Astrocyte of the hippocampus (primary cell): ENCODE measurements at places on chromosomes 3 and 15.

GRCh38 chr3:143054011-143054410 lies 52.6 kb downstream of the U2SURP start:
- no peak for DNase-seq

DNA sequence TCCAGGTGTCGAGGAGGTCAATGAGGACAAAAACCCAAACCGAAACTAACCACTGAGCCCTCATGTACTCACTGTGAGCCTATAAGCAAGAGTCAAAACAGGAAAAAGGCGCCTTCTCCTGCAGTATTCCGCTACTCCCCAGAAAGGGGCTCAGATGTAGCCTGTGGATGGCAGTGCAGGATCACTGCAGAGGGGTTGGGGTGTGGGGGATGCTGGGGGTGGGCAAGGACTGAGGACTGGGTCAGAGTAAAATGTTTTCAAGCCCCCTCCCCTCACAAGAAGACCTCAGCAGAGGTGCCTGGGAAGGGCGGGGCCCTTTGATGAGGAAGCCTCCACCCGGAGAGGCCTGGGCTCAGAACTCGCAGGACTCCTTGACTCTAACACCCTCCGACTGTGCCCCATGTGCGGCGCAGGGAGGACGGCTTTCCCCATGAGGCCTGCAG lies 170.1 kb downstream of the OSBPL10 start:
- DNase-seq: no peak

DNA sequence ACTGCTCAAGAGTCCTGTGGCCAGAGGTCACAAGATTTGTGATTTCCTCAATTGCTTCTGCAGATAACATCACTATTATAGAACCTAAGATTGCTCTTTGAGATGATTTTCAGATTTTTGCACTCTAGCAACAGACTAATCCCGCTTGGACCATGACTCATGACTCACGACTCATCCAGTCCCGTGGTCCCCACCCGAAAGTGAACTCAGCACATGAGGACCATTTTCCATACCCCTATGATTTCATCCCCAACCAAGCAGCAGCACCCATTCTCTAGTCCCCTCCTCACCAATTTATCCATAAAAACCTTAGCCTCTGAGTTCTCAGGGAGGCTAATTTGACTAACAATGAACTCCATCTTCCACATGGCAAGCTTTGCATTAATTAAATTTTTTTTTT lies 106.3 kb upstream of the ALCAM start:
- no peak for DNase-seq

- DNase-seq: peak; percentile 28
Measured at GRCh38 chr15:92683511-92683834, 27.9 kb upstream of the FAM174B start.

DNA sequence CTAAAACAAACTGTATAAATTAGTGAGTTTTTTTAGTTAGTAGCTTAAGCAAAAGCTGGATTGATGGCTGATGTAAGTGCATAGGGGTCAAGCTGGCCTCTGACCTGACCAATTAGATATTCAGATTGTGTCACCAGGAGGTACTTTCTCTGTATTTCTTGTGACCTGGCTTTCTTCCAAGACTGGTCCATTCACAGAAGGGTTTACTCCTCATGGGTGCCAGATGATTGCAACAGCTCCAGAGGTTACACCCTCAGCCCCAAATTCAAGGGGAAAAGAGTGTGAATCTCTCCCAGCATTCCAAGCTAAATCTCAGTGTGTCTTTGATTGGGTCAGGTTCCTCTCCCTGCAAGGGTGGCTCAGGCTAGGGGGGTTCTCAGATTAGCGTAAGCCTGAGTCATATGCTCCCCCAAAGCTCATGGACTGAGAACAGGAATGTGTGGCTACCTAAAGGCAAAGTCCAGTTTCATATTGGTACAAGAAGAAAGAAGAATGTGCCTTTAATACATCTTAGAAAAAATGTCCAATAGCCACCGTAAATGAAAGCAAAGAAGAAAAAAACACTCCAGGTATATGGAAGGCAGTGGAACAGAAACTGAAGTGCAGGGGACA lies 16.5 kb downstream of the PML start:
- no peak for DNase-seq

- DNase-seq: no peak
Measured at GRCh38 chr3:40104441-40104840, 205.1 kb upstream of the EIF1B start.

GRCh38 chr3:65936908-65937638 lies 101.6 kb downstream of the MAGI1 start:
- no peak for DNase-seq

DNA sequence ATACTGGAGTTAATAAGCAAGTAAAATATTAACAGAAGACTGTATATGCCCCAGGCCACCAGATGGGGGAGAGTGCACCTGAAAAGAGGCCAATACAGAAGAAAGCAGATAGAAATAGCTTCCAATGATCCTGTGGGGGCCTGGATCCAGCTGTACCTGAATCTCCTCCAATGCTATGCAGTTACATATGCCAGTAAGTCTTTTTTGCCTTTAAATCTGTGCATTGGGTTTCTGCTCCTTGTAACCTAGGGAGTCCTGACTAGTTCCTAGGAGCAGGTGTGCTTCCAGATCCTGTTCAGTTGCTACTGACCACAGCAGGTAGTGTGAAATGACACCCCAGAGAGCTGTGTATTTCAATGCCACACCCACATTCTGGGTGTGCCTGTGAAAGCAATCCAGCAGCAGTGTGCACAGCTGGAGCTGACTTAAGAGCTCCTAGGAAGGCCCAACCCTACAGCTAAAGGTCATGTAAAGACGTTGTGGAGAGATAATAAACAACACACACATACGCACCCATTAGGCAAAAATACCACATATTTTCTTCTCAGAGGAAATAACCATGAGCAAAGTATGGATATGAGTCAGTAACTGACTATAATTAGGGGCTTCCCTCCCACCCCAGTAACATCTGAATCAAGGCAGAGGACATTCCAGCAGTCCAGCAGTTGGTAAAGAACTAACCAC lies 62.2 kb upstream of the AKAP13 start:
- peak; percentile 70 for DNase-seq

GRCh38 chr15:56207092-56207491 lies 36.6 kb downstream of the RFX7 start:
- DNase-seq: no peak

DNA sequence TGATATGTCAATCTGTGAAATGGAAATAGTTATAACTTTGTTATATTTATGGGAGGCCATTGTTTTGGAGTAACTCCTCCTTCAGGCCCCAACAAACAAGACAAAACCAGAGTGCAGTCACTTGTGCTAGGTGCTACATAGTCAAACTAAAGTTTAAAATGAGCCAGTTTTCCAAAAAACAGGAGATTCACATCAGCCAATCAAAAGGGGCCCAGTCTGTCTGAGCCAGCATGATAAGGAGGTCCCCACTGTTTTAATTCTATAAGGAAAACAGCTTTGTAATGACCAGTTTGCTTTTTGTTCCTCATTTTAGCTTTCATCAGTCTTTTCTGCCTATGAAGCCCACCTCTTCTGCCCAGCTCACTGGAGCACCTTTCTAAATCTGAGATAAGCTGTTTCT lies 94.7 kb upstream of the SLC7A14 start:
- DNase-seq: no peak

DNA sequence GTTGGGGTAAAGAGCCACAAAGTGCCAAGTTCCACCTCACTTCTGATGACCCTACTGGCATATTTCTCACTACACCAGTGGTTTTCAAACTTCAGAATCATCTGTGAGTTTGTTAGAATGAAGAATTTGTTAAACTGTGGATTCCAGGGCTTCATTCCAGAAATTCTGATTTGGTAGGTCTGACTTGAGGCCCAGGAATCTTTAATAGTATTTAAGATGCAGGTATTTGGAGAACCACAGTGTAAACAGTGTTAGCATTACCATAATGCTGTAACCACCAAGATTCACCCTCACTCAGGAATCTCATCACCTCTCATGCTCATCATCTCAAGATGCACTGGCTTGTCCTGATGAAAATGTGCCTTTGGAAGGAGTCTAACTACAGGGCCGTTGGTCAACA lies 6.0 kb downstream of the KCNMB3 start:
- DNase-seq: peak; percentile 90

DNA sequence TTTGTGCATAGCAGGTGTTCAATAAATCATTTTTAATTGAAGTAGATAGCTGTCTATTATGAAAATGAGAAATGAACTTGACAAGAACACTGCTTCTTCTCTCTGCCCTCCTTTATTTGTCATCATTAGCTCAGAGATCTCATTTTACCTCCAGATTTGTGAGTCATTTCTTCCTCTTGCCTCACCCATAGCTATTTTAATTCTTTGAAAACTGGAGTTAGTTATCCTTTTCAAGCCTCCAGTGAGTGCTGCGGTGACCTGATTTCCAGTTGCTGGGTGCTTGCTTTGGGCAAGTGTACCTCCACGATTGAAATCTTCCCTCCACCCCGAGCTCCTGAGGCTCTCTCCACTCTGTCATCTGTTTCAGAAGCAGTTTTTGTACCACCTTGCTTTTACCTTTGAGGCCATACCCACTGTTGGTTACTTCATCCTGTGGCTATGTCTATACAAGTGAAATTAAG lies 114.6 kb downstream of the NFKBIZ start:
- DNase-seq: no peak

- DNase-seq: no peak
Measured at GRCh38 chr3:53775834-53776251, 70.4 kb downstream of the CHDH start.

- DNase-seq: no peak
Measured at GRCh38 chr3:197226179-197226578, 72.2 kb downstream of the DLG1 start.

DNA sequence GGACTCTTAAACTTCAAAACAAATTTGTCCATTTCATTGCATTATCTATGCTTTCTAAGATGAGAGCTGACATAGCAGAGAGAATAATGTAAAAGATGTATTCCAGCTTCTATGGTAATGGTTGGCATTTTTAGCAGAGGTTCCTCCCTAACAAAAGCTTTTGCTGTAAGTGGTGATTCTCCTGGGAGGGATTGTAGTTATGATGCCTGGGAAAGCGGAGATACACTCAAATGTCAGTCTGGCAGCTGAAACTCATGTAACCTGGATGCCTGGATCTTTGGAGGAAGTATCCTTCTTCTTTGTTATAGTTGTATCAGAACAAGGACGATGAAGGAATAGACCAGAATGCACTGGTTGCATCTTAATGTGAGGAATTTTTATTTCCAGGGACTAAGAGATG lies 7.5 kb downstream of the CHL1 start:
- DNase-seq: no peak

- no peak for DNase-seq
Measured at GRCh38 chr3:38630606-38631005, 18.9 kb downstream of the SCN5A start.

- DNase-seq: no peak
Measured at GRCh38 chr3:172782235-172782634, 31.7 kb downstream of the ECT2 start.

- DNase-seq: peak; percentile 54
Measured at GRCh38 chr3:62727536-62727935, 147.7 kb downstream of the CADPS start.

- DNase-seq: no peak
Measured at GRCh38 chr3:113565555-113565954, 33.2 kb downstream of the SIDT1 start.

GRCh38 chr3:70530626-70531025 lies 218.2 kb upstream of the MDFIC2 start:
- DNase-seq: no peak

GRCh38 chr15:74613953-74614743 lies 1.5 kb upstream of the CLK3 start:
- DNase-seq: no peak

DNA sequence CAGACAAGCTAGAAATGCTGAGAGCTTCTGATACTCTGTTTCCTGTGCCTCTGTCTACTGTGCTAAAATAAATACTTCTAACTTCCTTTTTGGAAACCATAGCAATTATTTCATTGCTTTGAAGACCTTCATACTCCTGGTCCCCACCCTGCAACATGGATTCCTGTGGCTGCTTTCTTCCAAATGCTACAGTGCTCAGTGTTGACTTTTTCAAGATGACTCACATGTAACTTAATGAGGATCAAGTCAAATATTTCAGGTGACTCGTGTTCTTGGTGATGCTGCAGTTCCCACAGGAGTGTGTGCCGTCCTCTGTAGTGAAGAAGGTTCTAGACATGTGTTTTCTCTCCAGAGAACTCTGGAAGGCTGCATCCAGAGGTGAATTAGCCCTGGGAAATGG lies 288.6 kb downstream of the CLSTN2 start:
- DNase-seq: peak; percentile 77

- DNase-seq: peak; percentile 71
Measured at GRCh38 chr3:162142511-162142910, 645.9 kb downstream of the OTOL1 start.

DNA sequence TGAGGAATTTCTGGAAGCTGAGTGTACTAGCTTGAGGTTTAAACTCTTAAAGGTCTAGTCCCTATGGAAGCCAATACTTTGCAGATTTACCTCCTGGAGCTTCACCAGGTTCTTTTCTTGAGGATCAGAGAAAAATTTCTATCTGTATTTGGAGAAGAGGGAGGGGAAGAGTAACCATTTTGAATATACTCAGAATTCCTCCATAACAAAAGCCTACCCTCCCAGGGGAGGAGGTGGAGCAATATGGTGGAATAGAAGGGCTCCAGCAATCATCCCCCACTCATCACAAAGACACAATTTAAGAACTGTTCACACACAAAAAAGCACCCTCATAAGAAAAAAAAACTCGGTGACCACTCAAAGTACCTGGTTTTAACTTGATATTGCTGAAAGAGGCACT lies 36.0 kb upstream of the PEX5L start:
- no peak for DNase-seq

DNA sequence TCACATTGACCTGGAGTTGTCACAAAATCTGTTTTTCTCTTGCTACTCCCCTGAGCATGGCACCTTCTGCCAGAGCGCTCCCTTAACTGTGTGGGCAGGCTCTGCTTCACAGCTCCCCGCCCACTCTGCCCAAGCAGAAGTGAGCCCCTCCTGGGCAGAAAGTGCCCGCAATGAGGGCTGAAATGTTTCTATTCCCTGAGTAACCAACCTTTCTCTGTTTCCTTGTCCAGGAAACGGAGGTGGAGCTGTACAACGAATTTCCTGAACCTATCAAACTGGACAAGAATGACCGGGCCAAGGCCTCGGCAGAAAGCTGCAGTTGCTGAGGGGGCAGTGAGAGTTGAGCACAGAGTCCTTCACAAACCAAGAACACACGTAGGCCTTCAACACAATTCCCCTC lies 66.3 kb upstream of the ACAD9 start:
- no peak for DNase-seq

- DNase-seq: no peak
Measured at GRCh38 chr3:181985386-181985785, 273.7 kb downstream of the SOX2 start.

DNA sequence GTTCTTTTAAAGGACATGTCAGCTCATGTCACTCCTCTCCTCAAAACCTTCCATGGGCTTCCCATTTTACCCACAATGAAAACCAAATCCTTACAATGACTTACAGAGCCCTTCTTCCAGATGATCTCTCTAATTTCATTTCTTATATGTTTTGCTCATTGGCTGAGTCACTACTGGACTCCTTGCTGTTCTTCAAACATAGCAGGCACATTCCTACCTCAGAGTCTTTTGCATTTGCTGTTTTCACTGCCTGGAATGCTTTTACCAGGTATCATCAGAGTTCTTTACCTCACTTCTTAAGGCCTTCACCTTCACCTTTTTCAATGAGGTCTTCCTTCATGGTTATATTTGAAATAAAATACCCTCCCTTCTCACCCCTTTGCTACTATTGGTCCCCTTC lies 57.3 kb downstream of the NECTIN3 start:
- DNase-seq: peak; percentile 42

GRCh38 chr3:30988769-30989168 lies 94.3 kb upstream of the GADL1 start:
- peak; percentile 21 for DNase-seq
